ENCODE measurements at places on chromosomes 6 and 20.

DNA sequence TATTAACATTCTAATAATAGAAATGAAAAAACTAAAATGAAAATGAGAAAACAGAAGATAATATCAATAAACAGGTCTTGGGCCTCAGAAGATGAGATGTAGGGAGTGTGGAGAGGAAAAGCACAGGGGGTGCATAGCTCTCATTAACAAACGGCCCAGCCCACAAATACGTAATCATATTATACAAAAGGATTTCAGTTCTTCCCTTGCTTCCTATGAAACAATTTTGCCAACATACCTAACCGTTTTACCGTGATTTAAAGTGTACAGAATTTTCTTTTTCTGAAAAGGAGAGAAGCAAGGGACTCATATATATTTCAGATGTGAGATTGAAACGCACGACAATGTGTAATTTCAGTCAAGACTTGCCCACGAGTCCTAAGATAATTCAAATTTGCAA, 136.0 kb downstream of the HFE start:
- DNase-seq, result no peak

DNA sequence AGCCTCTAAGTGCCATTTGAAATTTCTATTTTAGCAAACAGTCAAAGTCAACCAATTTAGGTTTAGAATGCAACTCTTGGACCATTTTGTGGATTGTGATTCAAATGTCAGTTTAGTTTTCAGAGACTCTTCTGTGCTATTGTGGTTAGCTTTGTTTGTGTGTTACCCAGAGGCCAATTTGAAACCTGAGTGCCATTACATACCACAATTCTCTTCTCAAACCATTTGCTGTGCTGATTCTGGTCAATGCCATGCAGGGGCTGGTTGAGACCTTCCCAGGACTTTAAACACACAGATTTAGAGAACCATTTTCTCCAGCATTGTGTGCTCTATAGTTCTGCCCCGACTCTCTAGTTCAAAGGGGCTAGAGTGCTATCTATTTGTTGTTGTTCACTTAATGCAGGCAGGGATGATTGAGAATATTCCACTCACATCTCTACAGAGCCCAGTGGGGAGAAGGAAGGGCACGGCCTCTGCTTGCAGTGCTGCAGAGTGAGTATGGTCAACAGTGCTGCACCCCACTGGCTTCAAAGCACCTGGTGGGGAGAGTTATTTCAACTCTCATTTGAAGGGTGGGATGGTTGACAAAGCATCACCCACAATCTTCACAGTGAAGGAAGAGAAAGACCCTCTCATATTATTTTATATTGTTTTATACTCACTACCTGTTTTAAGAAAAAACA, 738.2 kb downstream of the COL12A1 start:
- no peak for DNase-seq

DNA sequence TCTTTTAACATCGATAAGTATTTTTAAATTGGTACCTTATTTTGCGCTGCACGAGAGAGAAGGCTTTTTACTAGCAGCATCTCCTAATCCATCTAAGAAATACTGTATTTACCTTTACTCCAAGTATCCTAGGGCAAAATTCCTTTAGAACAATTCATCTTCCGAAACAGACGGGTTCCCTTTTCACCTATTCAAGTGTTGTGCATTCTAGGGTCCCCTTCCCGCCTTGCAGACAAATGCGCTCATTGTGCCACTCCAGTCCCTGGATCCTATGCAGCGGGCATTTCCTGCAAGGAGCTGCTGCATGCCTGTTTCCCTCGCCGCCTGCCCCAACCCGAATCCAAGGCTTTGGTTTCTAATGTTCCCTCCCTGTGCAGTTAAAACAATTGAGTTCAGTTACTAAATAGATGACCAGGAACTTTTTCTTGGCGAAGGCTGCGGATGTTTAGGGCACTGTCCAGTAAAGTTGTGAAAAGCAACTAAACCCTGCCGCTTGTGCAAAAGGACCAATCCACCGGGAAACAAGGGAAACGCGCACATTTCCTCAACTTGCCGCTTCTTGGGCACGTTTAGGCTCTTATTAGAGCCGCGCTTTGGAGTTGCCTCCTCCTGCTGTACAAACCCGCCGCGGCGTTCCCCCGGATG, 556 bp upstream of the SCAF8 start:
- DNase-seq, result no peak

DNA sequence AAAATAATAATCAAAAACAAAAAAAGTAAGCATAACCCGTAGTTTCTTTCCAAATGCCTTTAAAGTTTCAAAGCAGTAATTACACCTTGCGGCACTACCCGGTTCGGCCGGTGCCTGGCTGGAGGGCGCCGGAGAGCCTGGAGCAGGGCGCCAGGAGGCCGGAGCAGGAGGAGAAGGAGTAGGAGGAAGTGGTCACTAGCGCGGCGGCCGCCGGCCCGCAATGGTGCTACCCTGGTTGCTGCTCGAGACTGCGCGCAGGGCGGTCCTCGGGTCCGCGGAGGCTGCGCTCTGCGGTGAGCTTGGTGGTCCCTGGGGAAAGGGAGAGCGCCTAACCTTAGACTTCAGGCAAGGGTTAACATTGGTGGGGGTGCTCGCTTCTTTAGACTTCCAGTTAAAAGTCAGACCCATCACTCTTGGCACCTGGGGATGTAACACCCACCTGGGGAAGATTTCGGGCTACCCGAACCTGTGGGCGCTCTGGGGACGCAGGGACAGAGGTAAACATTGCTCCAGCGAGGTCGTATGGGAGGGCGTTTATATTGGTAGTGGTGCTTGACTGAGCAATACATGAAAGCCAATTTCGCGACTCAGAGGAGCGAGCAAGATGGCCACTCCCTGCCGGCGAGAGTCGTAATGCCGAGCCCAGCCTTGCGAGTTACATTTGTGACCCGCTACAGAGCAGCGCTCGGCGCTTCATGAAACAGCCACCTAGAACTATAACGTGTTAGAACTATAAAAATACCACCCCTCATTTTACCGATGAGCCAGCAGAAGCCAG, 5.8 kb upstream of the USP45 start:
- peak; percentile 14 for DNase-seq

GRCh38 chr20:57369596-57369995, 18.5 kb downstream of the RAE1 start:
- DNase-seq, result no peak

DNA sequence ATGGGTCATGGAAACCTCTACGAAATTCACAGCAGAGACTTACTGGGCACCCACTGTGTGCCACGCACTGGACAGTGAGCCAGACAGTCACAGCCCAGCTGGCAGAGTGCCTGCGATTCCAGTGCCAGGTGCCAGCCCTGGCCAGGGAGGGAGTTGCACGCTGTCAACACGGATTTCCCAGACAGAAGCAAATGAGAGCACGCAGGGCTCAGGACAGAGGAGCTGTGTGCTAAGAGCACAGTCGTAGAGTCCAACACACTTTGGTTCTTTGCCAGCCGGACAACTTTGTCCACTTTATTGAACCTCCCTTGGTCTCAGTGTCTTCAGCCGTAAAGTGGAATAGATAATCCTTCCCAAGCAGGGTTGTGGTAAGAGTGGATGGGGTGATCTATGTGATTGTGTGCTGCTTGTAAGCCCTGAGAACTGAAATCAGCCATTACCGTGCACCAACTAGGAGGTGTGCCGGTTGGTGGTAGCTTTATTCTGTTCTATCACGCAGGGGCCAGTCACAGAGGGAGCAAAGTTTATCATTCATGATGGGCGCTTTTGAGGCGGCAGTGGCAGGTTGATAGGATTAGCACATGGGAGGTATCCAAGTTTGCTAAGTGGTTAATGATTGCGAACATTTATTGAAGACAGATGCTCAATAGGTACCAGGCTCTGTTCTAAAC, 40.6 kb downstream of the SIRPA start:
- no peak for DNase-seq
